Putamen (tissue), 1 donor: ENCODE measurements at places on chromosomes 16 and 17.
A peak's percentile ranks its signal among the peaks of the same experiment; 100 is the strongest.

DNA sequence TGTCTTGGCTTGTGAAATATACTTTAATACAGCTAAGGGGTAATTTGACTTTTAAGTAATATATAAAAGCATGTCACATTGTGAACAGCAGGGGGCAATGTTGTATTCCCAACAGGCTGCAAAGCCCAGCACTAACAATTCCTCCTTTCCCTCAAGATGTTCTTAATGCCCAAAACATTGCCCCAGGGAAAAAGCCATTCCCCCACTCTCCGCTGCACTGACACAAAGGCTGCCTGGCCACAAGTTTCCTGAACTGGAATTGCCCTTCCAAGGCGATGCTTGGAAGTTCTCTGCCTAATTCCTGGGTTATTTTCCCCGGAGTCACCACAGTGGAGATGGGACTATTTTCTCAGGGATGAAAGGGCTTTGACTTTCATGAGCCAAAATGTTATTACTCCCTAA lies 27.2 kb downstream of the CLEC16A start:
- DNase-seq: peak; percentile 56

GRCh38 chr16:77398495-77398894 lies 36.3 kb downstream of the ADAMTS18 start:
- DNase-seq: no peak

- no peak for DNase-seq
These were observed 107.2 kb downstream of the PHKB start for GRCh38 chr16:47568351-47568750.

DNA sequence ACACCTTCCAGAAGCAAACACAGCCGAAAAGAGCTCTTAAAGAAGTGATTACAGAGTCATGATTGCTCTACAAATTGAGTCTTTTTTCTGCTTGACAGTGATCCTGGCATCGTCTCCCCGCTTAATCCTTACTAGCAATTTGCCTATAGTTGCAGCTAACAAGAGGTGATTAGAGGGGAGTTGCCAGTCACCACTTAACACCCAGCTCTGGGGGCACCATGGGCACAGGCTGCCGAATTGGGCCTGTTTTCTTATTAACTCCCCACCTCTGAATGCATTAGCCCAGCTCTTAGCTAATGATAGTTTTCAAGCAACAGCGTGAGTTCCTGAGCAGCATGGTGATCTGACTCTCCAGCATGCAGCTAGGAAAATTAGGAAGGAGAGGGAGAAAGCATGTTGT lies 93.5 kb downstream of the RBFOX1 start:
- no peak for DNase-seq

- peak; percentile 90 for DNase-seq
These were observed 5.4 kb downstream of the RECQL5 start for GRCh38 chr17:75661531-75661930.

- DNase-seq: no peak
These were observed 60.7 kb downstream of the WSB1 start for GRCh38 chr17:27354491-27355081.

GRCh38 chr16:51035711-51036110 lies 115.4 kb downstream of the SALL1 start:
- no peak for DNase-seq

- DNase-seq: no peak
These were observed 34.8 kb downstream of the MYH13 start for GRCh38 chr17:10337976-10338375.

DNA sequence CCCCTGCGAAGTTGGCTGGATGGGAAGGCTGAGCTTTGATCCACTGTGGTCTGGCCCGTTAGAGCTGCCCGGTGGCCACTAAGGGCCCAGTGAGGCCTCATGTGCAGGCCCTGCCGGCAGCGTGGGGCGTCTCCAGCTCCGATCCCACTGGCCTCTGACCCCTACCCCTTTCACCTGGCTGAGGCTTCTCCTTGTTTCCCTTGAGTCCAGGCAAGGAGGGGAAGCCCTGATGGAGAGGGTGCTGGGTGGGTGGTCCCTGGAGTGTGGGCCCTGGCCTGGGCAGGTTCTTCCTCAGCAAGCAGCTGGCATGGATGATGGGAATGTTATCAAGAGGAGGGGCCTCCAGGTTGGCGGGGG lies 356.8 kb downstream of the SEC14L1 start:
- no peak for DNase-seq

GRCh38 chr17:79811011-79811867 lies 14.4 kb upstream of the CBX8 start:
- DNase-seq: no peak

DNA sequence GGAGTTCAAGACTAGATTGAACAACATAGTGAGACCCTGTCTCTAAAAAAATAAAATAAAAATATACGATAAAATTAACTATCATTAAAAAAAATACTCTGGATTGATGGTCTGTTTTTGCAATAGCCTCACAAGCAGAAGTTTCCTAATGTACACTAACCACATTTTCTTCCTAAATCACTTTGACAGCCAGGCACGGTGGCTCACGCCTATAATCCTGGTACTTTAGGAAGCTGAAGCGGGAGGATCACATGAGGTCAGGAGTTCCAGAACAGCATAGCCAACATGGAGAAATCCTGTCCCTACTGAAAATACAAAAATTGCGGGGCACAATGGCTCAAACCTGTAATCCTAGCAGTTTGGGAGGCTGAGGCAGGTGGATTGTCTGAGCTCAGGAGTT lies 64.7 kb downstream of the HELZ start:
- no peak for DNase-seq

DNA sequence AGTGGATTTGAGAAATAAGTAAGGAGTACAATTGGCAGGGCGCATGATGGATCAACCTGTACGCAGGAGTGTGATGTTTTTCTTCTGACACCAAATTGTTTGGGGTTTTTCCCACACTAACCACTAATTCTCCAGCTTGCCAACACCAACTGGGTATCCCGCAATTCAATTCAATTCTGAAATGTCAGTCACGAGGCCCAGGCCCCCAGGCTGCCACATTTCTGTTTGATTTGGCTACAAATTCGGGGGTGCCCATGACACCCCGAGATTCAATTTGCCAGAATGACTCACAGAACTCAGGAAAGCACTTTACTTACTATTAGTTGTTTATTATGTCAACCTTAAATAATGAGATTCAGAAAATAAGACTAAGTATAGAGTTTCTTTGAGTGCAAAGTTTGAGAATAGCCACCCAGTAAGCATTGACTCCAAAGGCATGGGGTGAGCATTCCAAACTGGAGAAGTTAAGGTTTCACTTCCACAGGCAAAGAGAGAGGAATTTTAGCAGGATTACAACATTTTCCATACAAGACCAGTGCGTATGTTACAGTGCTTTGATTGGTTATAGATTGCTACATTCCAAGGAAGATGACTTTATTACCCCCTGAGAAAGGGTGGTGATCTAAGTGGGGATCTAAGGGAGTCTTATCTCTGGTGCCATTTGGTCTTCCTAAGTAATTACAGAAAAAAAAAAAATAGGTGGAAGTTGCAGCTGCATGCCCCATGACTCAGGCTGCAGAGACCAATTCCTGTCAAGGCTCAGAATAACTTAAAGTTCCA lies 11.5 kb downstream of the SLC46A1 start:
- no peak for DNase-seq
